ENCODE measurements at places on chromosomes 7 and 10.

DNA sequence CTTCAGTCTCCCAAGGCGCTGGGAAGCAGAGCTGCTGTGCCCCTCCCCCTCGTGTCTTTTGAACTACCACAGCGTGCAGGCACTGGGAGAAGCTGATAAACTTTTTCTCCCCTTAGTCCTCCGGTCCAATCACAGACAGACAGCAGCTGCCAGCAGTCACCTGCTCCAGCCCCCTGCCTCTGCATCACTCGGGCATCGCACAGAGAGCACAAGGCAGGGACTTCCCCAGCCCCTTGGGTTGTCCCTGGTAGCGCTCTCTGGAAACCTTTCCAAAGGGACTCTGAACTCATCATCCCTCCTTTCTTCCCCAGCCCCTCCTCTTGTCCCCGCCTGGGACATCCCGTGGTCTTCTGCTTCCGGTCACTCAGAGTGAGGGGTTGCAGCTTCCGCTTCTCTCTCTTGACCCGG lies 1.4 kb upstream of the NEUROG3 start:
- no peak for DNase-seq

GRCh38 chr10:110574420-110574819 lies 6.9 kb downstream of the SMC3 start:
- no peak for DNase-seq

DNA sequence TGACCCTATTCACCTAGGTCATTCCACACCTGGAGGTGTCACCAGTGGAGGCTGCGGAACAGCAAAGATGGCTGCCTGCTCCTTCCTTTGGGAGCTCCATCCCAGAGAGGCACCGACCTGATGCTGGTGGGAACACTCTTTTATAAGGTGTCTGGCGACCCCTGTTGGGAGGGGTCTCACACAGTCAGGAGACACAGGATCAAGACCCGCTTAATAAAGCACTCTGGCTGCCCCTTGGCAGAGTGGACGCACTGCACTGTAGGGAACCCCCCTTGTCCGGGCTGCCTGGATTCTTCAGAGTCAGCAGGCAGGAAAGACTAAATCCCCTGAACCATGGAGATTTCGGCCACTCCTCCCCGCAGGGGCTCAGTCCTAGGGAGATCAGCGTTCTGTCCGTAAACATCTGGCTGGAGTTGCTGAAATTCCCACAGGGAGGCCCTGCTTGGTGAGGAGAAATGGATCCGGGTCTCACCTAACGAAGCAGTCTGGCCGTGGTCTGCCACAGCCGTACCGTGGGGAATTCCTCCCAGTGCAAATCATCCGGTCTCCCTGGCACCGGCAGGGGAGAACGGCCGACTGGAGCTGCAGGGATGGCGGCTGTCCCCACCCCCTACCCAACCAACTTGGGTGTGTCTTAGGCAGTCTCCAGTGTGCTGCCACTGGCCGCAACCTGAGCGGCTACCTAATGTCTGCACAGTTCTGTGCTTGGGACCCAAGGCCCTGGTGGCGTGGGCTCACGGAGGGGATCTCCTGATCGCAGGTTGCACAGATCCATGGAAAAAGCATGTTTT lies 66.1 kb downstream of the LSMEM1 start:
- no peak for DNase-seq

DNA sequence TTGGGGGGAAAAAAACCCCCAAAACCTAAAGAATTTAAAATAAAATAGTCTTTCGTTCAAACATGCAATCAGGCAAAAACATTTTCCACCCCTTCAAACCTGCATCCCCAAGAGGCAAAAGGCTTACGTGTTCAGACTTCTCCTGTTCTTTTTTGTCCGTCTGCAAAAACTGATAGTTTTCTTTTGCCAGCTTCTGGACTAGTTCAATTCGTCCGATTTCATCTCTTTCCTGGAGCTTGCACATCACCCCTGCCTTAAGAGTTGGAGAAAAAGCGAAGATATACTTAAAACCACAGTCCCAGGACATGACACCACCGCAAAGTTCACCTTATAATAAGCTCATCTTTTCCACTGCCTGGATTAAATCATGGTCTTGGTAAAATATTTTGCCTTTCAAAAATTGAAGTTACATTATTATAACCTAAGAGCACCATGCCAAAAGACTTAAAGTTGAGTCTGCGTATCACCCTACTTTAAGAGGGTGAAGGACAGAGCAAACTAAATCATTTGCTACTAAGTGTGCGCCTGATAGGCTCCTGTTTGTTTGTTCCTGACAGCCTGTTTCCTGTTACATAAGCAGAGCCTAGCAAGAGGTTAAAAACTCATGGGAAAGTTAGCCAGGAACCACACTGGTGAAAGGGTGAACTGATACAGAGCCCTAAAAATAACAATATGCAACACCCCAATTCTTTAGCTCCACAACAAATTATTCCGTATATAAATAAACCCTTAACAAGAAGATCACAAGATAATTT lies 137.0 kb downstream of the RAPGEF5 start:
- DNase-seq: no peak

GRCh38 chr7:30162133-30162532 lies 27.3 kb downstream of the MTURN start:
- DNase-seq: no peak

- DNase-seq: peak; percentile 81
Measured at GRCh38 chr7:48875045-48875916, 49.1 kb upstream of the CDC14C start.

DNA sequence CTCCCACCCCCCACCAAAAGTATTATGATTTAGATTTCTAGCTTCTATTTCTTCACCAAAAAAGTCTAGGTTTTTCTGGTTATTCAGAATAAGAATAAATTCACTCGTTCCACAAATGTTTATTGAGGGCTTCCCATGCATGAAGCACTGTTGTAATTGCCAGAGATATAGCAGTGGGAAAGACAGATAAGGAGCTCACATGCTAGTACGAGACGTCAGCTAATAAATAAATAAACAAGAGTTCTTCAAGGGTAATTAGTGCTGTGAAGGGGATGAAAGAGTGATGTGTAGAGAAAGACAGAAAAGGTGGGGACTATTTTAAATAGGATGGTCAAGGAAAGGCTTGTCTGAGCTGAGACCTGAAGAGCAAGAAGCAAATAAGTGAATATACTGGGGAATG lies 38.1 kb upstream of the SEPTIN7 start:
- DNase-seq: no peak

DNA sequence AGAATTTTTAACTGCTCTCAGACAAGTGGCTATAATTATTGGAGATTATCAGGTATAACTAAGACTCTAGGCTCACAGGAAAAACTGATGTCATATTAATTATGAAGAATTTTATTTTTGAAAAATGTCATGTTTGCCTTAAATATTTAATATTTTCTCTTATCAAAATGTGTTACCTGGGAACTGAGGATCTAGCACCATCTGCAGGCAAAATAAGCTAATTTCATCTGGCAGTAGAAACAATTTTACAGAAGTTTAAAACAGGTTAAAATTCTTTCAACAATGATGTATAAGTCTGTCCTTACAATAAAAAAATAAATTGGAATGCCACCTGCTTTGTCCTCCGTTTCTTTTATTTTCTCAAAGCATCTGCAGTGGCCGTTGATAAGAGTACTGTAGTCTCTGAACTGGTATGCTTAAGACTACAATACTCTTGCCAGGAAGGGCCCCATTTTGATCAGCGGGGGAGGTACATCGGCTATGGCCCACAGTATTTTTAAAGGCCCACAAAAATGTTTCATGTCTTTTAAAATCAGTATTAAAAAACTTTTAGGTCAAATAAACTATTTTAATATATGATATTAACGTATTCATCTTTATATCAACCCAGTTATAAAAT lies 81.3 kb downstream of the VWDE start:
- DNase-seq: peak; percentile 42

DNA sequence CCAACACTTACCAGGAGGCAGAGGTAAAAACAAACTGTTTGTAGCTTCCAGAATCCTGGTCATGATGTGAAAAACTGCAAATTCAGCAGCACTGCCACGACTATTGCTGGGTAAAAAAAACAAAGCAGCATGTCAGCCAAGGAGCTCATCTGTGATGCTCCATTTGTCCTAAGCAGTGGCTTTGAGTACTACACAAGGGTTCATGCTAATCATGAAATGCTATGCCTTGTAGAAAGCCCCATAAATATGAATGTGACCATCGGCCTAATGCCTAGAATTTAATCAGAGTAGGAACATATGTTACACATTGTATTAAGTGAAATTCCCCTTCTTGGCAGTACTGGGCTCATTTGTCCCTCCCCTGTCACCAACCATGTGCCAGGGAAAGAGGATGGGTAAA lies 95.4 kb downstream of the GSAP start:
- no peak for DNase-seq

DNA sequence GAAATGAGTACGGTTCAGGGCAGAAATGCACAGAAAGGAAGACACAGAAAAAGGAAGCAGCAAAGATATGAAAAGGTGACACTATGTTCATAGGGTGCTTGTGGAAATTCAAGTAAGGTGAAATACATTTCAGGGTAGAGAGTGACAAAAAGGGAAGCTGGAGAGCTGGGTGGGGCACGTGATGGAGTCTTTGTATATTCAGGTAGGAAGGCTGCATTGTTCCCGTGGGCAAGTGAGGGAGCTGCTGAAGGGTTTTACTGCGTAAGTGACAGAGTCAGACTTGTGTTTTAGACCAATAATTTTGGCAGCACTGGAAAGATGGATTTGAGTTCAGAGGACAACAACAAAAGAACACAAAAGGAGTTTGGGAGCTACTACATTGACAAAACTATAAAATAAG lies 35.3 kb upstream of the ANK3 start:
- no peak for DNase-seq

GRCh38 chr7:19249281-19249680 lies 104.1 kb upstream of the FERD3L start:
- DNase-seq: no peak

DNA sequence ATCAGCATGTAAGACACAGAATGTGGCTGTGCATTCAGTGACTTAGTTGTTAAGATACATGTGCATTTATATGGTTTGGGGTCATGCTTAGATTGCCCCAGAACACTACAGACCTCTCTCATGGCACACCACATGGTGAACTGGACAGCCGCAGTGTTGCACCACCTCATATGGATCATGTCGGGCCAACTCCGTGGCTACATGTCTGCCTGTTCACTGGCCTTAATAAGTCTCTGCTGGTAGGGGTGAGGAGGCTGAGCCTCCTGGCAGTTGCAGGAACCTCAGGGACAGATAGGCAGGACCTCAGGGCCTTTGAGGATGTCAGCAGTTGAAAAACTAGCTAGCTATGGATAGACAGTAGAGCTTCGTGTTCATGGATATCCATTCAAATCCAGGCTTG lies 751.0 kb downstream of the GRID1 start:
- no peak for DNase-seq

GRCh38 chr10:80283119-80283518 lies 6.3 kb downstream of the MAT1A start:
- DNase-seq: no peak

GRCh38 chr10:77911535-77912123 lies 14.9 kb downstream of the DLG5 start:
- DNase-seq: no peak

DNA sequence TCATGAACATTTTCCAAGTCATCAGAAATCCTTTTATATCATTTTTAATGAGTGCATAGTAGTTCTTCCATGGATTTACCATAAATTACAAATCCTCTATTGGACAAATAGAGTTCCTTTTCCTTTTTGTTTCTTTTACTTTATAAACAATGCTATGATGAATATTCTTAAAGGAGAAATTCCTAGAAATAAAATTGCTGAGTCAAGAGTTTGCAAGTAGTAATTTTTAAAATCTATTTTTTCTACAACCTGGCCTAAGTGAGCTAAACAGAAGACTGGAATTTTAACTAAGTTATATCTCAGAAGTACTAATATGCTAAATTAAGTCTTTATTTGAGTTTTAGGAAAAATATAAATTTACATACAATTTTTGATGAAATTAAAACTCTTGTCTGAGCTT lies 38.8 kb downstream of the PLEKHA1 start:
- DNase-seq: no peak

- DNase-seq: no peak
Measured at GRCh38 chr10:79386637-79387465, 39.6 kb downstream of the PPIF start.

DNA sequence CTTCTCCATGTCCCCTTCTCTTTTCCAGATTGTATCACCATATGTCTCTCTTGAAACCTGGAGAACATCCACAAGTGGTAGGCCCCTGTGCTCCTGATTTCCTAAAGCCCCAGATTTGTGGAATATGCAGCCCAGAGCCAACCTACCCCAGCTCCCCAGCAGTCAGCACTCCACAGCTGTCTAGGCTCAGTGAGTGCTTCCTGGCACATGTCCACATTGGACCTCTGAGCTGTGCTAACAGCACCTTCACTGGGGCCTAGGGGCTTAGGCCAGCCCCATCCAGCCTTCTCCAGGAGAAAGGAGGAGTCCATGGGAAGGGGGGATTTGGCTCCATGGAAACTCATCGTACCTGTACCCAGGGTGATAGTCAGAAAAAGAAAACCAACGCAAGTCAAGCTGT lies 192.7 kb downstream of the FGFR2 start:
- DNase-seq: no peak

DNA sequence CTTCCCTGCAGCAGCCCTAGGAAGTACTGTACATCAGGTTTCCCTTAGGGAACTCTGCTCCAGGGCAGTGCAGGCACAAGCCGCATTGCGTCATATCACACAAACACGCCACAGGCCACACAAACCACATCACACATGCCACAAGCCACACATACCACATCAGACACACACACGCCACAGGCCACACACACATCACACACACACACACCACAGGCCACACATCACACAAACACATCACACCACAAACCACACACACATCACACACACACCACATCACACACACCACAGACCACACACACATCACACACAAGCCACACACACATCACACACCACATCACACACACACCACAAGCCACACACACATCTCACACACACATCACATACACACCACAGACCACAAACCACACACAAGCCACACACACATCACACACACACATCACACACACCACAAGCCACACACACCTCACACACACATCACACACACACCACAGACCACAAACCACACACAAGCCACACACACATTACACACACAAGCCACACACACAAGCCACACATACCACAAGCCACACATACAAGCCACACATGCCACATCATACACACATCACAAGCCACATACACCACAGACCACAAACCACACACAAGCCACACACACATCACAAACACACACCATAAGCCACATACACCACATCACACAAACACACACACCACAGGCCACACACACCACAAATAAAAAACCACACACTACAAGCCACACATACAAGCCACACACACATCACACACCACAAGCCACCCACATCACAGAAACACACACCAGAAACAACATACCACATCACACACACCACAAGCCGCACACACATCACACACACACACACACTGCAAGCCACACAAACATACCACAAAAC lies 53.4 kb downstream of the TMEM209 start:
- DNase-seq: no peak

DNA sequence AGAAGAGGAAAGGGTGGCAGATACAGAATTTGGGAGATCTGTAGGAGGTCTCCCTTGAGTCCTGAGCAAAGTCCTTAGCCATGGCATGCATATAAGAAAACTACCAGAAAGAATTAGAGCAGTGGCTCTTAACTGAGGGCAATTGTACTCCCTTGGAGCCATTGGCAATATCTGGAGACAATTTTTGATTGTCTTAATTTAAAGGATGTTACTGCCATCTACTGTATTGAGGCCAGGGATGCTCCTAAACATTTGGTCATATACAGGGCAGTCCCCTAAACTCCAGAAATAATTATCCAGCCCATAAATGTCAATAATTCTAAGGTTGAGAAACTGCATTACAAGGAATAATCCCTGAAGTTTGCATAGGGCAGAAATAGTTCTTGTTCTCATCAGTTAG lies 136.4 kb upstream of the ODAD2 start:
- no peak for DNase-seq

Data from midbrain (tissue), 1 donor.